K562 (cell line): ENCODE measurements at places on chromosomes 4 and X. TPM values are rescaled to one million over a fixed set of nuclear protein-coding genes. Genes with fewer than 3 reads are reported as not detected.

The LRIT3 gene
- polyA plus RNA-seq, result 0.07 TPM in 2 replicates

The OTOP1 gene
- not detected in 2 replicates for polyA plus RNA-seq

The MAGEA3 gene
- polyA plus RNA-seq, result 136 and 149 TPM in 2 replicates

The CT55 gene
- 73.8 and 82.3 TPM in 2 replicates for polyA plus RNA-seq

The SLC16A2 gene
- polyA plus RNA-seq, result not detected in 2 replicates

The SLITRK4 gene
- not detected in 2 replicates for polyA plus RNA-seq

The PCDH19 gene
- polyA plus RNA-seq, result not detected in 2 replicates

The TMPRSS11F gene
- not detected in 2 replicates for polyA plus RNA-seq

The RIPPLY1 gene
- polyA plus RNA-seq, result not detected in 2 replicates

The PDLIM3 gene
- not detected in 2 replicates for polyA plus RNA-seq

The PNMA5 gene
- 0.07 TPM in 1 of 2 replicates, not detected in the other for polyA plus RNA-seq

DNA sequence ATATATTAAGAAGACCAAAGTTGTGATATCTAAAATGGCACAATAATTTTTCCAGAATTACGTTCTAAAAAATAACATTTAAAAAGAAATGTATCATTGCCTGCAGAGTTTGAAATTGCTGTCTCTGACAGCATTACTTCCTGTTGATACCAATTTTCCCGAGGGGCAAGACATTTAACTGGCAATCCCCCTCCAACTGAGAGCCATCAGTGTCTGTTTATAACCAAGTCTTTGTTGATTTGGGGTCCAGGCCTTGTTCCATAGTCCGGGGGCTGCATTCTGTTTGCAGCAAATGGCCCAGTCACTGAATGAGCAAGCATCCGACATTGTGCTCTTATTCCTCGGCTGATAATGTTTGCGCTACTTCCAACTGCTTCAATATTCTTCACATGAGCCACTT lies 231.5 kb downstream of the NAF1 start:
- no peak for DNase-seq

GRCh38 chr4:38223782-38224236 lies 263.6 kb downstream of the PTTG2 start:
- DNase-seq, result no peak

GRCh38 chr4:159358226-159358625 lies 255.3 kb downstream of the RAPGEF2 start:
- no peak for DNase-seq

DNA sequence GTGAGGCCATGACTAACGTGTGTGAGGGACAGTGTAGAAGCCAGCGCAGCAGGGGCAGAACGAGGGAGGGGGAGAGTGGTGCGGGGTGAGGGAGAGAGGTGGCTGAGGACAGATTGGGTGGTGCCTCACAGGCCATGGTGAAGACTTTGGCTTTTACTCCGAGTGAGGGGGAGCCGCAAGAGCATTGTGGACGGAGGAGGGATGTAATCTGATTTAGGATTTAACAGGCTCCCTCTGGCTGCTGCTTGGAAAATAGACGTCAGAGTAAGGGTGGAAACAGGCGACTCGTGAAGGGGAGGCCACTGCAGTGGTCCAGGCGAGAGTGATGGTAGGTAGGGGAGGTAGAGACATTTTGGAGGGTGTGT lies 13.0 kb downstream of the PPP1R3F start:
- peak; percentile 46 for DNase-seq

- peak; percentile 11 for DNase-seq
These were observed 68.3 kb downstream of the FMR1NB start for GRCh38 chrX:148049441-148049840.

GRCh38 chr4:188201851-188202250 lies 62.6 kb downstream of the TRIML1 start:
- no peak for DNase-seq

DNA sequence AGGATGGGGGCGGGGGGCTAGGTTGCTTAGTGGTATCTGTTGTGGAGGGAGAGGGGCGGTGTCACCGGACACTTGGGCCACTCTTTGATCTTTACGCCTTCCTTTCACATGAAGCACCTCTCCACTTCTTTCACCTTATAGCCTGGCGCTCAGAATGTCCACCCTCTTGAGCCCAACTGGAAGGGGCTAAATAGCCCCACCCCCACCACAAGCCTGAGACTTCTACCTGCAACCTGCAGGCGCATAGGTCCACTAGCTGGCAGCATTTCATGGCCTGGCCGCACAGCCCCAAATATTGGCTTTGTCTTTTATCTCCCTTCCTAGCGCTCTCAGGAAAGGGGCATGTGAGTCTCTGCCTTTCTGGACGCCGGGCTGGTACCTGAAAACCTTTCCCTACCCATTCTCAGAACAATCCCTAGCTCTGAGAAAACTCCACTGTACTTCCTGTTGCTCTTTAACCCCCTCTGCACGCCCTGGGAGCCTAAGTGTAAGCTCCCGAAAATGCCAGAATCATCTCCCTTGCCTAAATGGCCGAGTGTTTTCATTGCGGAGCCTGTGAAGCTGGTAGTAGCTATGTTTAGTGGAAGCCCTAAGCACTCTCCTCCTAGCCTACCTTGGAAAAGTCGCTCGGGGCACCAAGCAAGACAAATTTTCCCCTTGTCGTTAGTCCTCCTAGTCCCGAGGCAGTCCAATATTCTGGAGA lies 1.2 kb upstream of the TRPC5 start:
- DNase-seq, result no peak

DNA sequence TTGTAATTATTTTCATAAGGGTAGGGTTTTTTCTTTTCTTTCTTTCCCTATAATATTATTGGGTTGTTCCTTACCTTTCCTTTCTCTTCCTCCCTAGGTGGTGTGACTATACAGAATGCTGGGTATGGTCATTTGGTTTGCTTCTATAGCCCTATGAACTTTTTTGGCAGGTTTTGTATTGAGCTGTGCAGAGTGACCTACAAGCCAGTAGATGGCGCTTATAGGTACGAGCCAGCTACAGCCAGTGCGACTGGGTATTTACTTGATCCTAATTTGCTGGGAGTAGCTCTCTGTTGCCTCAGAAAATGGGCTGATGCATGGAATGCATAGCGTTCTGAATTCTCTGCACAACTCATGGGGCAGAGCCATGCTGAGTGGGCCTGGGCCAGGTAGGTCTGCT lies 423.3 kb downstream of the MAGEE1 start:
- no peak for DNase-seq

DNA sequence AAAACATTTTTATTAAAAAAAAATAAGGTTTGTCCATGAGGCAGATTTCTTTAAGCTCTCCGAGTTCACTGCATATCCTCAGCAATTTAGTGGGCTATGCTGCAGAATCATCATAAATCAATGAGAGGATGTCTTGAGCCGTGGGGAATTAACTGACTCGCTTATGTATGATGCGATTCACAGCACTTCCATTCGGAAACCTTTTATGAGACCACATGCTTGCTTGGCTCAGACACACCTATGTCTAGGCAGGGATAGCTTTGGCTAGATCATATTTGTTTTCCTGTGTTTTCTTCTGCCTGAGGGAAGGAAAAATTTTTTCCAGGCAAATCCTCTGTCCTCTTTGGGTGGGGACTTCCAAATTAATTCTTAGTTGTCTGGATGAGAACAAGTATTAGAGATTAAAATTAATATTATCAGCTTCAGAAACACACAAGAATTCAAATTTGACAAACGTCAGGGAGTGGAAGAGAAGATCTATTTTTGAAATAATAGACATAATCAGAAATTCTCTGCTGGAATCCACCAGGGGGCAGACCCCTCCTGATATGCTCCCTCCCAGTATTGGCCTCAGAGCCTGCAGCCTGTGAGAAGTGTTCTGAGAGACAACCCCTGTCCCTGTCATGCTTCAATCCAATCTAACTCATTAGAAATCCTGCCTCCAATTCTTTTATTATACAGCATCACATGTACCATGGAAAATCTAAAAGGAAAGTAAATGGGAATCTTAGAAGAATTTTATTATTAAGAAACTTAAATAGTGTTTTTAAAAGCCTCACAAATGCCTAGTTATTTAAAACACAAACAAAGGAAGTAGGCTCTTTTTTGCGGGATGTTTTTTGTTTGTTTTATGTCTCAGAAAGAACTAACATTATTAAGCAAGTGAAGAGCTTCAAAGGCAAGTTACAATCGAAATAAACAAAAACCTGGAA lies 345.1 kb upstream of the TACR3 start:
- DNase-seq, result peak; percentile 14

DNA sequence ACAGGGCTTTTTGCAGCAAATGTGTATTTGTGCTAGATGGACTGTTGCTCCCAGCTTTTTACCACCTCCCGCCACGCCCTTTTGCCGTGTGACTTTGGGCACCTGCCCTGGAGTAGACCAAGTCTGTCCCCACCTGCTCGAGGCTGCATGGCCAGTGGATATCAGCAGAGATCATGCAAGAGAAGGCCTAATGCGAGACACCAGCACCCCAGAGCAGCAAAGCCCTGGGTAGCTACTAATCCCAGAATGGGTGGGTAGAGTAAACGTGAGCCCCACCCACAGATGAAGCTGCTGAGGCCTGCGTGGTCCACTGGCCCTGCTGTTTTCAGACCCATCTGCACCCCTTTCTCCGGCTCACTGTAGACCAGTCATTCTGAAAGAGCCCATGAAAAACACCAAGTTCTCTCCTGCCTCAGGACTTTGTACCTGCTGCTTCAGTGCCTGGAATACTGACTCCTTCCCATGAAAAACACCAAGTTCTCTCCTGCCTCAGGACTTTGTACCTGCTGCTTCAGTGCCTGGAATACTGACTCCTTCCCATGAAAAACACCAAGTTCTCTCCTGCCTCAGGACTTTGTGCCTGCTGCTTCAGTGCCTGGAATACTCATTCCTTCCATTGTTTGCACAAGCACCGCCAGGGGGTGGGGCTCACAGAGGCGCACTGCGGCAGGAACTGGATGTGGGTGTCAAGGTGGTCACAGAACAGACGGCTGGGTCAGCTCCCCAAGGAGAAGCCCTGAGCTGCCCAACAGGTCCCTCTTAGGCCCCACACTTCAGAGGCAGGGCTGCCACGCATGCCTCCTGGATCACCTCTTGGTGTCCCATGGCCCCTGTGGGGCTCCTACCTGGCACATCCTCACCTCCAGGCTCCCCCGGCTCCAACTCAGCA lies 5.1 kb upstream of the TNIP2 start:
- DNase-seq, result peak; percentile 48

DNA sequence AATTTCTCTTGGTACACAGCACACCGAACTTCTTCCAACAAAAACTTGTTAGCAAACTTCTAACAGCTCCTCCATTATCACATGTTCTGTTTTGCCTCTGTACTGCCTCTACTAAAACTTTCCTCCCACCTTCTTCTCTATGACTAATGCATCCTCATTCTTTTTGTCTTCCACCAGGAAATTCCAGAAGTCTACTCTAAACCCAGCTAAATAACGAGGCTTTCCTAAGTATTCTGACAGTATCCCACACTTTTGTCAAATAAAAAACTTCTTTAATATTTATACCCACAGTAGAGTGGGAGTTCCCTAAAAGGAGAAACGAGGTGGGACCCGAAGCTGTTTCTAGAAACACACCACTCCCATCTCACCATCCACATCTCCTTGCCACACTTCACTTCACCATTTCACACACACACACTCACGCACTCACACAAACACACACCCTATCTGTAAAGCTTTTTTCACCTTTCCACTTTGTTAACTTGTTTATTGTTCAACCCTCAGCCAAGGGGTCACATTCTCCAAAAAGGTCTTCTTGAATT lies 280.3 kb downstream of the ARAP2 start:
- DNase-seq, result no peak
